H54 (cell line): ENCODE measurements at places on chromosomes 3 and 15.

DNA sequence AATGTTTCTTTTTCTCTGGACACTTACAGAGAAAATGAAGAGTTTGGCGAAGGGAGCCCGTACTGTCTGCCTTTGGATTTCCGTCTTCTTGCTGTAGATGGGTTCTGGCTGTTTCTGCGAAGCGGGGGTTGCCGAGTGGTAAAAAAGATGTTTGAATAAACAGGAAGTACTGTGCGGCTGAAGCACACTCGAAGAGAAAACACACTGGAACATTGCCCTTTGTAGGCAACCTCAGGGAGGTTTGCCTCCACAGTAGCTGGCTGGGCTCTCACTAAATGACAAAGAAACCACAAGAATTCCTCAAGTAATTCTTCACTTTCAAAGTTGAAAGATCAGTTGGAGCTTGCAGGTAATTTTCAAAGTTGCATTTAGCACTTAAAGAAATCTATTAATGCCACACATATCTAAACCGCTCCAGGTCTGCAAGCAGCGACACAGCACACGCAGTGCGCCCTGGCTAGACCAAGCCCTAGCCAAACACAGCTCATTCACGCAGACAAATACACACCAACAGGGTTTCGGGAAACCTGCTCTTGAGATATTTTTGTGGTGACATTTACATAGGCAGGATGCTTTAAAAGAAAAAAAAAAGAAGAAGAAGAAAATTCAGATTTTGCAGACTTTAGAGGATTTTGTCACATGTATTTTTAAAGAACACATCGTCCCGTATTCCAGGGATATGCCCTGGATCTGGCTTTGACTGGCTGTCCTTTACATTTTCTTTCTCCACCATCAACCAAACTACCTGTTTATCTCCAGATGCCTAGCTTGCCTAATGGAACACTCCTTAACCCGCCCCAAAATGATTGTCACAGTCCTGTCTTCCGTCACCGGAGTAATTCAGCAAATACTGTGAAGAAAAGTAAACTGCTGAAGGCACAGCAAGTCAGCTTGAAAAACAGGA lies 452.8 kb downstream of the FOXP1 start:
- peak; percentile 15 for DNase-seq

- DNase-seq = no peak
These were observed 88.3 kb upstream of the COL8A1 start for GRCh38 chr3:99549957-99550603.

DNA sequence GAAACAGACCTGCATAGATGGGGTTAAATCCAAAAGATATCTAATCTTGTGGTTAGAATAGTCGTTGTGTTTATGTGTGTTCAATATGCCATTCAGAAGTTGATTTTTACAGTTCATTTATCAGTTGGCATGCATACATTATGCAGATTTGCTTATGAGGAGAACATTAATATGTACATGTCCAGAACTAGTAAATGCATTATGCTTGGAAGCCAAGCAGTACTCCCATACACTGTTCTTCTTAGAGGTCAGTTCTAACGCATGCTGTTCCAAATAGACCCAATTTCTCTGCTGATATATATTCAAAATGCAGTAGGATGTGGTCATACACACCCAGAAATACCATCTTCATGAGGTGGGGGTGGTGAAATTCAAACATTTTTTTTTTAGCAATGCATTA lies 956 bp downstream of the FGF12 start:
- no peak for DNase-seq

DNA sequence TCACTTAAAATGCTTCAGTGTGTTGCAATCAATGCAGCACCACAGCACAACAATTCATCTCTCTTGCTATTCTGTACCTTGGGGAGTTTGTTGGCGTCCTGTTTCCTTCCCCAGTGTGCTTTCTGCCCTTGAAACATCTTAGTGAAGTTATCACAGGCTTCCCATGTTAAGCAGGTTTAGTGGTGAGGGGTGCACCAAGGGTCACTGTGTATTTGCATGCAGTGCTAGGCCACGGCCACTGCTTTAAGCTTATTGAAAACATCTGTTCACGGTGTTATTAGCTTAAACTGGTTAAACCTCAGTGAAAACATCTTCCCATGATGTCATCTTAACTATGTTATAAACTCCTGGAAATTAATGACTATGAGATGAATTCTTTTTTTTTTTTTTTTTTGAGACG lies 217.3 kb upstream of the GOLIM4 start:
- no peak for DNase-seq

DNA sequence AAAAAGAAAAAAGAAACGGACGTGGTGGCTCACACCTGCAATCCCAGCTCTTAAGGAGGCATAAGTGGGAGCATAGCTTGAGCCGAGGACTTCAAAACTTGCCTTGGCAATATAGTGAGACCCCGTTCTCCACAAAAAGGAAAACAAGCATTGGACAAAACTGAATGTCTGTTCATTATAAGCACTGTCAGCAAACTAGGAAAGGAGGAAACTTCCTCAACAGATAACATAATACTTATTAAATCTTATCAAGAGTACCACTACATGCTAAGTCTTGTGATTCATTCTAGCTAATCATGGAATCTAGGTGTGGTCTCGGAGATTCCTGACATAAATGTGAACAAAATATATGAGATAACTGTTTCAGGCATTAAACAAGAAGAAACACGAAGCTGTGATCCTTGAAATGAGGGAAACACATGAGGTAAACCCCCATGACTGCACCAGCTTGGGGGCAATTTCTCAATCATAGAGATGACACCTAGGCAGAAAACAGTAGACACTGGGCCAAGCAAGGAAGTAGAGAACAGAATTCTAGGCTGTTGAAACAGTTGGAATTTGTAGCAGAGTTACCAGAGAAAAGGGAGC lies 33.3 kb downstream of the TRPM7 start:
- DNase-seq = no peak

DNA sequence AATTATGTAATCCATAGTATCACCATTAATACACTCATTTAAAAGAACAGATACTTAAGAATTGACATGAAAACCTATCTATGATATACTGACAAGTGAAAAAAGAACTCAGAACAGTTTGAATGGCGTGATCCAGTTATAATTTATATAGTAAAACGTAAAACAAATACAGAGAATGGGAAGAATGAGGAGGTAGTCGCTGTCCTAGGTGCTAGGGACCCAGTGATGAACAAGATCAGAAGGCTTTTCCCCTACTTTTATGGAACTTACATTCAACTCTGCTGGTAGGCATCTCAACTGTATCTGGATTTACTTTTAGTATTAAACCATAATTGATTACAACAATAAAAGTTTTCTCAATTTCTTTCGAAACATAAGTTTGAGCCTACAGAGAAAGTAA lies 31.8 kb downstream of the GSK3B start:
- DNase-seq = no peak

- no peak for DNase-seq
These were observed 1025.5 kb upstream of the NR2F2 start for GRCh38 chr15:95304947-95305400.

DNA sequence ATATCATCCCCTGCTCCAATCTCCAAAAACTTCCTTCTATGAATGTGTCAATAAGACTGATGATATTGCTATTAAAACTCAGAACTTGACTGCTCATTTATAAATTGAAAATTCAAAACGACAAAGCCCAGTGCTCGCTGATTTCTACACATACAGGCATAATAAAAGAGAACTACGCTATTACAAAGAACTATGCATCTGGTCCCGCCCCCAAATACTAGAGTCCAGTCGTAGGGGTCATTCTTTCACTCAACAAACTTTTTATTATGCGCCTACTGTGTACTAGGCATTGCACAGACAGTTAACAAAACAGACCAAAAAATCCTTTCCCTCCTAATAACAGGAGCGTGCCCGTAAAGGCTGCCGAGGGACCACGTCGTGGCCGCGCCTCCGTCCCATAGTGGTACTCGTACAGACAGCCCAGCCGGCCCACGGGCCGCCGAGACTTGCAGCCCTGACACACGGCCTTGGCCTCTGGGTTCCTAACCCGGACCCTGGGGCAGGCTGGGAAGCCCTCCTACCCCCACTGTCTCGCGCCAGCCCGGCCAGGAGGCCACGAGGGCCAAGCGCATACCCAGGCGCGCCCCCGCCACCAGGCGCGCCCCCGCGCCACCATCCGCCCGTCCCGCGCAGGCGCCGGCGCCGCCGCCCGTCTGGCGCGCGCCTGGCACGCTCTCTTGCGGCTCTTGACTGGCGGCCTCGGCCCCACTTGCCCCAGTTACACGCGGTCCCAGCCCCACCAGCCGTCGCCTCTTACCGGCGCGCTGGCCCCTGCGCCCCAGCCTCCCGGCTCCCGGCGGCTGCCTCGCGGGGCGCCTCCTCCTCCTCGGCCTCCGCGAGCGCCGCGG lies 757 bp downstream of the AVEN start:
- DNase-seq = peak; percentile 65

DNA sequence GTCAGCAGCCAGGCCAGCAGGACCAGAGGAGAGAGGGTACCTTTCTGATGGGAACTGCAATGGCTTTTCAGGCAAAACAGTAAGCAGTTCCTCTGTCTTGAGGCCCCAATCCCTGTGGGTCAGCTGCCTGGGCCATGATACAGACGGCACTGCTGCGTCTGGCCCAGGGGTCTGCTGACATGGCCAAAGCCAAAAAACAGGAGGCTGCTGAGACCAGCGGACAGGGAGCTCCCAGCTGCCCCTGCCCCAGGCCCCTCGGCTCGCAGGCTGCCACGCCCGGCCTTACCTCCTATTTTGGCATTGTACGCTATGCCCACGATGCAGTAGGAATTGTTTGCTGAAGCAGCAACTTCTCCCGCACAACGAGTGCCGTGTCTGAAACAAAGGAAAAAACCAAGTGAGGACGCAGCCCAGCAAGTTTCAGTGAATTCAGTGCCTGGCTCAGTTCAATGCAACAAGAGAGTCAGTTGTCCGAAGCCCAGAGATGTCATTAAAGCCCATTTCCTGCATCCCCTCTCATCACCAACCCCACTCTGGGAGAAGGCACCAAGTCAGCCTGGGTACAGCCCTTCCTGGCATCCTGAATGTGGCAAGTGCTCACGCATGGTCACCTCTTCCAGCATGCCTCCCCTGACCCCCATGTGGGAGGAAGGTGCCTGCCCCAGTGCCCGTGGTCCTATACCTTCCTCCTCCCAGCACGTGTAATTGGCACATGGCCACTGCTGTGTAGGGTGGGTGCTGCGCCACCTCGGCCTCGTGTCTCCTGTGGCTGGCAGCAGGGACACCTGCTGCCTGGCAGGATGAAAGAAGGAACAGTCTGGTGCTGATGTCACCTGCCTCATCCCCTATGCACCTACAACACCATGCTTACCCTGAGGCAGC lies 61.7 kb downstream of the PCSK6 start:
- DNase-seq = no peak

GRCh38 chr3:18185624-18186023 lies 239.5 kb downstream of the SATB1 start:
- DNase-seq = no peak

DNA sequence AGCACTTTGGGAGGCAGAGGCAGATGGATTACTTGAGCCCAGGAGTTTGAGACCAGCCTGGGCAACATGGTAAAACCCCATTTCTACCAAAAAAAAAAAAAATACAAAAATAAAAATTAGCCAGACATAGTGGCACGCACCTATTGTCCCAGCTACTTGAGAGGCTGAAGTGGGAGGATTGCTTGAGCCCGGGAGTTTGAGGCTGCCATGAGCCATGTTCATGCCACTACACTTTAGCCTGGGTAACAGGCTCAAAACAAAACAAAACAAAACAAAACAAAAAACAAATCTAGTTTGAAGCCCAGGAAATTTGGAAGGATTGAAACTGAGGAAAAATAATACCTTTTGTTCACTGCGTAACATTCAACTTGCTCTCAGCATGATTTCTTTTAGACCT lies 16.6 kb downstream of the TMOD3 start:
- no peak for DNase-seq

GRCh38 chr3:10526366-10526765 lies 21.0 kb upstream of the ATP2B2 start:
- no peak for DNase-seq

- DNase-seq = no peak
These were observed 262.5 kb upstream of the LRTM1 start for GRCh38 chr3:55190331-55190730.

DNA sequence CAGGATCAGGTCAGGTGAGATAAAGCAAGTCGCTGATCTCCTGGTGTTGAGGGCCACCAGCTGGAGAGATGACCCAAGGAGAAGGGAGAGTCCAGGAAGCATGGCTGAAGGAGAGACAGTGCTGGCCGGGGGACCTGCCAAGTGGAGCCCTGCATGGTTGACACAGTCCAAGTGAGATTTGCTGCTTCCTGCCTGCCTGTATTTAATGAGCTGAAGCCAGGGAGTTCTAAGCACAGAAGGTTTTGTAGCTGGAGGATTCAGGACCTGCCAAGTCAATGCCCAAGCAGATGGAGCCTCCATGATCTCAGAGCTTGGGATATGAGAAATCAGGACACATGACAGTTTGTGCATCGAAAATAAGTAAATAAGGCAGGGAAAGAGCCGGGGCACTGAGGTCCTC lies 125.6 kb downstream of the SRGAP3 start:
- DNase-seq = no peak

- DNase-seq = no peak
These were observed 27.8 kb upstream of the FRMD4B start for GRCh38 chr3:69413551-69414207.

- DNase-seq = no peak
These were observed 573.4 kb upstream of the DPPA4 start for GRCh38 chr3:109910772-109911171.
